ENCODE measurements at places on chromosomes 1 and 21.

- no peak for DNase-seq
Observed at GRCh38 chr1:109248797-109249629, at the start of gene CELSR2. CELSR2 (plus strand) TSS chr1:109249539; CDS start chr1:109250080, 541 bp downstream.

DNA sequence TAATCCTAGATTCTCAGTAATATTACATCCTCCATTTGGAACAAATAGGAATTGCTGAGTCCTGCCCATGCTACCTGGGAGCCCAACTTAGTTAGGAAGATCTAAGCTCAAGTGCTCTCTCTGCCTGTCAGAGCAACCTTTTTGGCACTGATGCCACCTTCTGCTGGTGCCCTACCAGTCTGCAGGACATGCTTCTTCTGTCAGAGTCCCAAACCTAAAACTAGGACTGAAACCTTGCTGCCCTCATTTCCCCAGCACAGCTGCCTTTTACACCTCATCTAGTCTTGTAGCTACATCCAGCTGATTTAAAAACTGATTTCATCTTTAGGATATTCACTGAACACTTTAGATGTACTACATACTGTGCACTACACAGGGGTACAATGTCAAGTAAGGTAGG lies 118.7 kb downstream of the LYPLAL1 start:
- no peak for DNase-seq

DNA sequence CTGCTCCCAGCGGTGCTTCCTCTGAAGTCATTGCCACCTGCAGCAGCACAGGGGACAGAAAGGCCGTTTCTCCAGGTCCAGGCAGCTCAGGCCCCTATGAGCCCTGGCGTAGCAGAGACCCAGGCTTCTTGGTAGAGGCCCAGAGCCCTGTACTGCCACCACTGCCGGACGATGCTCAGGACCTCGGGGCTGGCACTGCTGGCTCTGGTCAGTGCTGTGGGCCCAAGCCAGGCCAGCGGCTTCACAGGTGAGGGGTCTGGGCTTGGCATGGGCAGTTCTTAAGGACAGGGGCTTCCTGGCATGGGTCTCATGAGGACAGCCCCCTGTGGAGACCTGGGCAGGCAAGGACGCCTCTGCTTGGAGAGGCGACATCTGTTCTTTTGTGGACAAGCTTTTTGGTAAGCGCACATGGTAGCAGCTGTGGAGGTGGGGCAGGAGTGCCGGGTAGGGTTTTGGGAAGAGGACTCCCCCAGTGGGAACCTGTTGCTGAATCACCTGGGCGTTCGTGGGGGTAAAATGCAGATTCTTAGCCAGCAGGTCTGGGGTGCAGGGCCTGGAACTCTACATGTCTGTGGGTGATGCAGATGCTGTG lies at the start of gene UMODL1:
Gene UMODL1, plus strand, starts transcription at position 172 of the 592 bp plus-strand sequence. Its CDS starts 0 bp downstream, at position 172.
- DNase-seq = peak; percentile 37

- no peak for DNase-seq
Observed at GRCh38 chr1:37726751-37727585, 34.7 kb downstream of the CDCA8 start.

- no peak for DNase-seq
Observed at GRCh38 chr1:11168731-11169130, 20.4 kb upstream of the ANGPTL7 start.

DNA sequence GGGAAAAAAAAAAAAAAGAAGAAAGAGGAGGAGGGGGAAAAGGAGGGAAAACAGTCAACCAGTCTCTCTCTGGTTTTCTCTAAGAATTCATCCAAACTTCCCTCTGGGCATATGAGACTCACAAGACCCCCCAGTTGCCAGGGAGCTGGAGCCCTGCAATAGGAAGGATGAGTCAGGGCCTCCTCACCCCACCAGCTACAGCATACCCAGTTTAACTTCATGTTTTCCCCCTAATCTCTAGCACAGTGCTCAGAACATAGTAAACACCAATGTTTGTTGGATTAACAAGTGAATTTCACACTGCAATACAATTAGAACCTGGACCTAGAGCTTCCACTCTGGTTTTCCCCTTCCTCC lies 7.8 kb downstream of the F11R start:
- no peak for DNase-seq

DNA sequence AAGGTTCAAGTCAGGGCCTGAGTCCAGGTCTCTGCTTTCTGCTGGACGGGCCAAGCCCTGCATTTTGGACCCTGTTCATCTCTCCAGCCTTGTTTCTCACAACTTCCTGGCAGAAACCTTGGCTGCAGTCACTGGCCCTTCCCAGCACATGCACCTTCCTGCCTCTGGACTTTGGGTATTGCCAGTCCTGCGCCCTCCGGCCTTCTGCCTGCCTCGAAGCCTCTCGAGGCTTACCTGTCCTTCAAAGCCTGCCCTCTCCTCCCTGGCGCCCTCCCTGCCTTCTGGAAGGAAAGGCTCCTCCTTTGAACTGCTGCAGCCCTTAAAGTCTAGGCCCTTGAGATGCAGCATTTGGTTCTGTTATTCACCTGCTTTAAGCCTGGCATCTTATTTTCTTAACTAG lies 52.8 kb downstream of the HTR6 start:
- no peak for DNase-seq

- no peak for DNase-seq
Observed at GRCh38 chr21:43911015-43911934, 46.3 kb downstream of the AGPAT3 start.

DNA sequence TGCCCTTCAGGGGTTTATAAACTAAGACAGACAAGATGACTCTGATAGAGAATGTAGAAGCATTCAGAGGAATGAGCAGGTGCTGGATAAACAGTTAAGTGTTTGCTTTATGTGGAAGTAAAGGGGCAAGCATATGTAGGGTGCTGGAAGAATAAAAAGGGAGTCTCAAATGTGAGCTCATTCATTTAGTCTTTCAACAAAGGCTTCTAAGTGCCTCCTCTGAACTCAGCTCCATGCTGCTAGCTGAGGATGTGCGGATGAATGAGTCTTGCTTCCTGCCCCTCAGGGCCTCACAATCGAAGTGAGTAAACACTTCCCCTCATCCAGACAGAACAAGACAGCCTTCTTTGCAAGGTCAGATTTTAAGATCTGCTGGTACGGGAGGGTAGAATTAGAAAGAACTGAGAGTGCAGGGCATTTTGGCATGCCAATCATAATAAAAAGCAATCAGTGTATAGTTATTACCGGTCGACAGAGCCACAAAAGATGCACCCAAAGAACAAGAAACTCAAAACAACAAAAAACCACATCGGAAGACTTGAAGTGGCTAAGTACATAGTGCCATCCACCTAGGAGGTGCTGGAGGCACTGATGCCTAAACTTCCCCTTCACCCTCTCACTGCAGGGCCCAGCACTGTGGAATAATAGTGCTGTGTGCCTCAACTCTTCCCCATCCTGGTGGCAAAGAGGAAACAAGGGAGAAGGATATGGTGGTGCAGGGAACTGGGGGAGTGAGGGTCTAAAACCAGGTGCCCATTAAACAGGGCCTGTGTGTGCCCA lies 69.8 kb downstream of the TNR start:
- DNase-seq = no peak

GRCh38 chr1:209029737-209030136 lies 553.8 kb upstream of the CAMK1G start:
- DNase-seq = no peak

GRCh38 chr1:106393046-106393445 lies 663.4 kb upstream of the PRMT6 start:
- no peak for DNase-seq

GRCh38 chr1:235920596-235921375 lies 54.1 kb upstream of the LYST start:
- no peak for DNase-seq

GRCh38 chr1:149844101-149844500 lies 55.3 kb upstream of the BOLA1 start:
- no peak for DNase-seq

DNA sequence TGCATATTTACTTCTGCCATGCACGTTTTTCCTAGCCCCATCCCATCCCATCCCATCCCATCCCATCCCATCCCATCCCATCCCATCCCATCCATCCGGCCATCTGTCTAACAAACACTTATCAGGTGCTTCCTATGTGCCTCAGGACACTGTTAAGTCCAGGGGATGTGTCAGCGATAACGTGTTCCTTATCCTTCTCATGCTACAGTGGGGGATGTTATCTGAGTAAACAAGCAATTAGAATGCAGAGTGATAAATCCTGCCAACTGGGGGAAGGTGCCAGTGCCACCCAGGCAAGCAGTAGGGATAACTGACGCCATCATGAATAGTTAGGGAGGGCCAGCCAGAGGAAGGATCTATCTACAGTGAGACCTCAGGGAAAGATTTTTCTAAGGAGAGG lies 304.2 kb downstream of the CAMTA1 start:
- DNase-seq = no peak

GRCh38 chr1:203437696-203438315 lies 37.8 kb upstream of the PRELP start:
- no peak for DNase-seq

DNA sequence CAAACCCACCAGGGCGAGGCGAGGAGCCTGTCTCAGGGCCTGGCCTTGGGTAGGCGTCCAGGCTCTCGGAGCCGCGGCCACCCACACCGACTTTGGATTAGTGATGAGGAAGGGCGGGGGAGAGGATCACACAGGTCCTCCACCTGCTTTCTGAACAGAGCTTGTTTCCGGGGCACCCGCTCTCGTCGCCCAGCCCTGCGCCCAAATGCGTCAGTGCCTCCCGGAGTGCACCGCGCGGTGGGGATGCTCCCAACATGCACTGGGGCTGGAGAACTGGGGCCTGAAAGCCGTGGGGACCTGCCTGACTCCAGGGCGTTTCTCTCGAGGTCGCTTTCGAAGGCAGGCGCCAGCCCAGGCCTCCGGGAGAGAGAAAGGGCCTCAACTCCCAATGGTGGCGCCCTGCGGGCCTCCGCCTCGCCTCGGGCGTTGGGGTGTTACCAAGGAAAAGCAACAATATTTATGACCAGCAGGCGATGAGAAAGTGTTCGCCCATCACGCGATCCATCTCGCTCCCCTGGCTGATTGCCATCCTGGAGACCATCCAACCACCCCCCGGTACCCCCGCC lies 8.9 kb upstream of the LHX8 start:
- DNase-seq = no peak

All from RWPE2 (cell line).